ENCODE measurements at places on chromosomes 13 and 19. TPM values are rescaled to one million over a fixed set of nuclear protein-coding genes. Genes with fewer than 3 reads are reported as not detected.

The IRGC gene
- not detected for total RNA-seq

The CPAMD8 gene
- total RNA-seq, result 0.69 TPM

The KCNK6 gene
- 2.0 TPM for total RNA-seq

The HCST gene
- total RNA-seq, result 3.2 TPM

The CLEC17A gene
- total RNA-seq, result 0.09 TPM

The LILRA5 gene
- not detected for total RNA-seq

The DCT gene
- 0.09 TPM for total RNA-seq

The ZIC2 gene
- total RNA-seq, result not detected

The PPFIA3 gene
- total RNA-seq, result 1.0 TPM

The CLC gene
- not detected for total RNA-seq

The PSG7 gene
- total RNA-seq, result not detected

The PTH2 gene
- total RNA-seq, result not detected

The ING1 gene
- total RNA-seq, result 19.3 TPM

The ZNF564 gene
- 8.2 TPM for total RNA-seq

The FAM216B gene
- total RNA-seq, result not detected

The ZNF221 gene
- total RNA-seq, result 10.8 TPM

The GAMT gene
- total RNA-seq, result 40.4 TPM

The ATP1A3 gene
- not detected for total RNA-seq

The LYL1 gene
- total RNA-seq, result 0.34 TPM

The TNFRSF19 gene
- total RNA-seq, result 85.6 TPM

The LYPD3 gene
- total RNA-seq, result 1.1 TPM
